ENCODE measurements at places on chromosomes 4 and X.

- DNase-seq: no peak
Measured at GRCh38 chr4:170202721-170203120, 113.0 kb upstream of the AADAT start.

- no peak for DNase-seq
Measured at GRCh38 chr4:122882857-122883735, 39.3 kb downstream of the NUDT6 start.

GRCh38 chr4:150039274-150040127 is 38.7 kb upstream of the DCLK2 start:
- no peak for DNase-seq

GRCh38 chr4:104938624-104939023 is 208.1 kb upstream of the TET2 start:
- DNase-seq: no peak

GRCh38 chr4:17578482-17578891 is 1.5 kb downstream of the LAP3 start:
- DNase-seq: no peak

DNA sequence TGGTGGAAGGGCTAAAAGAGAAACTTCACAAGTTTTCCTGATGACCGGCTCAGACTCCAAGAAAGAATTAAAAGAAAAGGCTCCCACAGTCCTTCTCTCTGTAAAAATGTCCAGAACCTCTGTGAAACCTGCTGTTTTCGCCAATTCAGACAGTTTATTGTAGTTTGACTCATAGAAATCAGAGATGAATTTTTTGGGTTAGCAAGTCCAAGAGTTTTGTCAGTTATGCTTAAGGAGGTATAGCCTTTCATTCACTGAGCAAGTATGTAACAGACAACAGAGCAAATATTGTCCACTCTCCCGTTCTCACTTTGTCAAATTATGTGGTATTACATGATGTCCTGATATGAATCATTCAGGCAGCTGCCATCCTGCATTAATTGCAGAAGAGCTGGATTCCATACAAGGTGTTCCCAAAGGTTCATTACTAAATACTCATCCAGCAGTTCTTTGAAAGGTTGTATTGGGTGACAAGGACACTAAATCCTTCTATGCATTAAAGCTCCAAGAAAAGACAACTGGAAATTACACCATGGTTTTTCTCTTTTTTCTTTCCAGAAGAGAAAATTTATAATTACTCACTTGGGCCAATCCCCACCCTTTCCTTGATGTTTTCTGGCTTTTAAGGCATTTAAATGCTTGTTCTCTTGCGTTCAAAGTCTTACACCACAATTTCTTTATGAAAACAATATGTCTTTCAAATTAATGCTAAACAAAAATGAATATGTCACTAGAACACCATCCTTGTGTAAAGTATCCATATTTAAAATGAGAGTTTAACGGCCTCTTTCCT is 30.0 kb upstream of the PLAC1 start:
- peak; percentile 57 for DNase-seq

GRCh38 chr4:168880811-168881595 is 129.1 kb downstream of the CBR4 start:
- DNase-seq: no peak

DNA sequence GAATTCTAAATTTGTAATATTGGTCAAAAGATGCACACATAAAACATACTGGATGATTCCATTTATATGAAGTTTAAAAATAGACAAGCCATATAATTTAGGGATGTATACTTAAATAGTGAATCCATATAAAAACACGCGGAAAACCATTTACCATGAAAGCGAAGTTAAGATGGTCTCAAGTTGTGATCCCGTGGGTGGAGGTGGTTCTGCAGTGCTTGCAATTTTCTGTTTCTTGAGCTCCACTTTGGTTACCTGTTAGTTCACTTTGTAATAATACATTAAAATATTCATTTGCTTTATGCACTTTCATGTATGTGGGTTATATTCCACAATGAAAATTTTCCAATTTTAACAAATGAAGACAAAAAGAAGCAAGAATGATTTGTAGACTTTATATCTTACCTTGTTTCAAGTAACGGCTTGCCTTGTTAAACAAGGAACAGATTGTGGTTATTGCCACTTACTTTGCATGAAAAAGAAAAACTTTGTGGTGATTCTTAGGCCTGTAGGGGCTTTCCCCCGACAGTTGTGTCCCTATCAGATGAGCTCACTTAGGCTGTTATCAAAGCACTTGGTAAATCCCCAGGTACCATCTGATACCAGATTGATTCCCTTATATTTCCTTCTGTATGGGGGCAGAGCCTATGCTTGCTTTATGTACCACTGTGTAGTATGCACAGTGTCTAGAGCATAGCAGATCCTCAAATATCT is 12.2 kb downstream of the UCP1 start:
- DNase-seq: peak; percentile 70

DNA sequence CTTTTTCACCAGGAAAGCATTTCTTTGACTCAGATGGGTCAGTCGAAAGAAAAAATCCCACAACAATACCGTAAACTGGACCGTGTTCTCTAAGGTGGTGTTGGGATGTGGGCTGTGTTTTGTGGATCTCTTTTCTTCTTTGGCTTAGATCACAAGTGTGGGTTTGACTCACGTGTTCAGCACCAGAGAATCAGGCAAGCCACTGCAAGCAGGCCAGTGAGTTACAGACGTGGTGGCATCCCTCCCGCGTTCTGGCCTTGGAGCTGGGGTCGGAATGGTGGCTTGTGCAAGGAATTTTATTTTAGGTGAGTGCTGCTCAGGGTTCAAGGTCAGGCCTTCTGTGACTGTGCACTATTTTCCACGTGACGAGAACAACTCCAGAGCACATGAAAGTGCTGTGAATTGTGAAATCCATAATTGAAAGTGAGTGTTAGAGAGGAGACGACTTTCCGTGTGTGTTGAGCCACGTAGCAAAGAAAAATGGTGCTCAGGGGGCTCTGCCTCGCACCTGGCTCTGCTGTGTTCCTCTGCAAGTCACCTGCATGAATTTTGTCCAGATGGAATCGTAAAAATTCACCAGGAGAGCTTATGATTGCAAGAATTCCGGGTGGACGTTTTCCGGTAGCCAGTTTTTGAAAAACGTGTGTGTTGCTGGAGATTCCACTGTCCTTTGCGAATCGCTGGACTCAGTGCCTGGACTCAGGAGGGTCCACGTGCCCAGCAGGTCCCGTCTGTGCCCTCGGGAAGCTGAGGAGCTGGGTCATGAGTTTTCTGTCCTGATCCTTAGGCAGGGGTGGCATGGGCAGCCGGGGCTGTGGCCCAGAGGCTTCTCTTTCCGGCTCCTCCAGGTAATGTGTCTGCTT is 33.6 kb upstream of the HGFAC start:
- no peak for DNase-seq

- DNase-seq: no peak
Measured at GRCh38 chr4:71300964-71301363, 37.9 kb upstream of the SLC4A4 start.

GRCh38 chr4:133584714-133585113 is 435.6 kb downstream of the PCDH10 start:
- DNase-seq: no peak

GRCh38 chr4:155773196-155773800 is 14.5 kb downstream of the GUCY1B1 start:
- no peak for DNase-seq

DNA sequence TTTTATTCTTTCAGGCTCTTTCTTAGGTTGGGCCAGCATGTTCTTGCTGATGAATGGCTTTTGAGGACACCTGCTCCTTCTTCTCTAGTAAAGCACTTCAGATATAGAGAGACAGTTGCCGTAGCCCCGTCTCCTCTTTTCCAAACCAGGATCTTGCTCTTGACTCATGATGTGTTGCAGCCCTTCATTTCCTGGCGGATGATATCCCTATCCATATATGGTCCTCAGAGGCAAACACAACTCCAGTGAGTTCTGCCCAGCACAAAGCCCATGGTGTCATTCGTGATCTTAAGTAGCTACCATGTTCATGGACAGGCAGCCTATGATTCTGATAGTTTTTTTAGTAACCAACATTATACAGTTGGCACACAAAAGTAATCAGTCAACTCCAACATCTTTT is 59.8 kb upstream of the ACSL1 start:
- no peak for DNase-seq

Measured in foreskin keratinocyte (primary cell).